ENCODE measurements at places on chromosomes 13 and 19. TPM values are rescaled to one million over a fixed set of nuclear protein-coding genes. Genes with fewer than 3 reads are reported as not detected.

DNA sequence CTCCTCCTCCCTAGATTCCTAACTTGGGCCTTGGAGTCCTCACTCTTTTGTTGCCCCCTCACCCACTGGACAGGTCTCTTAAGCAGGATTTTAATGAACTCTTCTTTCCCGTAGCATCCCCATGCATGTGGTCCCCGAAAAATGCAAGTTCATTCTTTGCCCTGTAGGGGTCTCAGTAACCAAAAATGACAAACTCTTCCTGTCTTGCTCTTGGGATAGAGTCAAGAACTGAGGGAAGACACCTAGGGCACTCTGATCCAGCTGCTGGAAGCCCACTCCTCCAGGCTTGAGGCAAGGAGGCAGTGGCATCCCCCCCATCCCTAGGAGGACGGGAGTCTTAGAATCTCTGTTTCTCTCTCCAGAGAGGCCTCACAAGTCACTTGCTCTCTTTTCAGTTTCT lies 987.0 kb downstream of the DIAPH3 start:
- no peak for DNase-seq

VSIG10L gene
- 1.5 TPM for total RNA-seq

DNA sequence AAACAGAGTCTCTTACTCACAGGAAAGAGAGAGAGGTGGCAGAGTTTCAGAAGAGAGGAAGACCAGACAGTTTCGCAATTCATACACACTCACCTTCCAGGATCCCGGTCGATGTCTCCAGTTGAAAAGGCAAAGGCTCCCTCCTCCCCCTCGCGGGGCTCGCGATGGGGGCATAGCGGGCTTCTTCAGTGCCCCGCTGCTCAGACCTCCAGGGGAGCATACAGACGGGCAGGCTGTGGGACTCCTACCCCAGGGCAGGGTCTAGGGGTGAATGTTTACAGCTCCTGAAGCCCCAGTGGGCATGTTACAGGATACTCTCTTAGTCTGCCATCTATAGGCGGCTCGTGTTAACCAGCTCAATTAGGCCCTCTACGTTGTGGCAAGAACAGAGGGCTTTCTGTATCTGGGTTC lies 139.2 kb downstream of the SLITRK5 start:
- DNase-seq, result no peak

DNA sequence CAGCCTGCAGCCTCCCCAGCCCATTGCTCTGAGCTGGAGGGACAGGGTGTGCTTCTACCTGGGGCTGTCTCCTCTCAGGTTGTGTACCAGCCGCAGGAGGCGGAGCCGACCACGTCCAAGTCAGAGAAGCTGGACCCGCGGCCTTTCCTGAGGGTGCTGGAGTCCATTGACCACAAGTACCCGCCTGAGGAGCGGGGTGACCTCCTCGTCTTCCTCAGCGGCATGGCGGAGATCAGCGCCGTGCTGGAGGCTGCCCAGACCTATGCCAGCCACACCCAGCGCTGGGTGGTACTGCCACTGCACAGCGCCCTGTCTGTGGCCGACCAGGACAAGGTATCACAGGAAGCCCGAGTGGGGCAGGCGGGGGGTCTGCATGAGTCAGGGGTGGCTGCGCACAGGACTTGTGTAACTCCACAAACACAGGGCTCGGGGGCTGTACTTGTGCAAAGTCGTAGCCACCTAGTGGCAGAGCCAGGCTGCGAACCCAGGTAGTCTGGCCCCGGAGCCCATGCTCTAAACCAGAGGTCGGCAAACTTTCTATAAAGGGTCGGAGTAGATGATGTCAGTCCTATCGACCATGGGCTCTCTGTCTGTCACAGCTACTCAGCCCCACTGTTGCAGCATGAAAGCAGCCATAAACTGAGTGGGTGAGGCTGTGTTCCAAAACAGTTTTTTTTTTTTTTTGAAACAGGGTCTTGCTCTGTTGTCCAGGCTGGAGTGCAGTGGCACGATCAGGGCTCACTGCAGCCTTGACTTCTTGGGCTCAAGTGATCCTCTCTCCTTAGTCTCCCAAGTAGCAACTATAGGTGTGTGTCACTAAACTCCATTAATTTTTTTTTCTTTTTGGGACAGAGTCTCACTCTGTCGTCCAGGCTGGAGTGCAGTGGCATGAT lies 8.9 kb downstream of the DHX34 start:
- no peak for DNase-seq

LHB gene
- total RNA-seq, result 0.46 TPM

ZNF599 gene
- 5.4 TPM for total RNA-seq

ALKBH7 gene
- 63.4 TPM for total RNA-seq

Data from HFFc6 (cell line).